Ovary (tissue), 10 donors: ENCODE measurements at places on chromosomes 7 and 10. TPM values are rescaled to one million over a fixed set of nuclear protein-coding genes. Genes with fewer than 3 reads are reported as not detected.

DNA sequence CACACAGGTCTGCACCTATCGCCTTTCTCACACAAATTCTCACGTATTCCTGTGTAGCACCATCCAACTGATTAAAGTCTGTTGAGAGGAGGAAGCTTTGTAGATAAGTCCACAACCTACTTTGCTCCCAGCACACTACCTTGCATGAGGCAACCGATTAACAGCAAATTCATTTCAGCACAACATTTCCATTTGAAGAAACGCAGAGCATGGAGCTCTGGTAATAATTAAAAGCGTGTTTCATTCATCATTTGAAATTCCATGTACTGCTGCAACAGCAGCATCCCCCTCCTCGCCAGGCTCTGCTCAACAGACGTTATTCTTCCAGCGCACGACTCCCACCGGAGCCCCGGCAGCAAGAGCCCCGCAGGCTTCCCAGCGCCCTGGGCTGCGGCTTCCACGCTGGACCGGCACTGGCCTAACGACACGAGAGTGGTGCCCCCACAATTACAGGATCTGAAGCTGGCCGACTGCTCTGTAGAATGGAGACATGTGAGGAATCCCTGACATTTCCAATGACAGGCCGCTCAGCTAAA lies 118.8 kb downstream of the DIP2C start:
- H3K4me3 ChIP-seq = no peak overlapping the region
- H3K4me1 ChIP-seq = peaks cover 7% of the 10 kb centered on the region
- no peaks in the 10 kb centered on the region for H3K36me3 ChIP-seq

- H3K36me3 ChIP-seq = no peaks in the 10 kb centered on the region
- no peaks in the 10 kb centered on the region for H3K4me1 ChIP-seq
- no peak overlapping the region for H3K4me3 ChIP-seq
- no peak for DNase-seq
Measured at GRCh38 chr10:84156768-84157167, 16.8 kb upstream of the GPR15LG start.

DNA sequence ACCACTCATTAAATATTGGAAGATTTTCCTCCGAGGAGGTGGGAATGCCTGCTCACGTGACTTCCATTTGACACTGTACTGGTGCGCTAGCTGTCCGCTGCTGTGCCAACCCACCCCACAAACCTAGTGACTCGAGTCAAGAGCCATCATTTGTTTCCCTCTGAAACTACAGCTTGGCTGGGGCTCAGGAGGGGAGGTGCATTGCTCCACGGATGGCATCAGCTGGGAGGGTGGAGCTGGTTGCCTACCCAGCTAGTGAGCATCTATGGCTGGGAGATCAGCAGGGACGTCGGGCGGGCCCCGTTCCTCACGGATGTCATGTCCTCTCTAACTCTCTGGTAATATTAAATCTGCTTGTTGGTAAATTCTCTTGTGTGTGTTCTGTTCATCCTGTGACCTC lies 9.5 kb upstream of the FOXL3 start:
- no peak for DNase-seq
- no peak overlapping the region for H3K27ac ChIP-seq
- H3K36me3 ChIP-seq = no peaks in the 10 kb centered on the region
- H3K4me1 ChIP-seq = no peaks in the 10 kb centered on the region

Gene C7orf33
- not detected for total RNA-seq
